ENCODE measurements at places on chromosomes 11 and 22. TPM values are rescaled to one million over a fixed set of nuclear protein-coding genes. Genes with fewer than 3 reads are reported as not detected.
A peak's percentile ranks its signal among the peaks of the same experiment; 100 is the strongest.

WNT11 gene
- total RNA-seq: 13.2 TPM

NRIP3 gene
- total RNA-seq: 3.2 TPM

DNA sequence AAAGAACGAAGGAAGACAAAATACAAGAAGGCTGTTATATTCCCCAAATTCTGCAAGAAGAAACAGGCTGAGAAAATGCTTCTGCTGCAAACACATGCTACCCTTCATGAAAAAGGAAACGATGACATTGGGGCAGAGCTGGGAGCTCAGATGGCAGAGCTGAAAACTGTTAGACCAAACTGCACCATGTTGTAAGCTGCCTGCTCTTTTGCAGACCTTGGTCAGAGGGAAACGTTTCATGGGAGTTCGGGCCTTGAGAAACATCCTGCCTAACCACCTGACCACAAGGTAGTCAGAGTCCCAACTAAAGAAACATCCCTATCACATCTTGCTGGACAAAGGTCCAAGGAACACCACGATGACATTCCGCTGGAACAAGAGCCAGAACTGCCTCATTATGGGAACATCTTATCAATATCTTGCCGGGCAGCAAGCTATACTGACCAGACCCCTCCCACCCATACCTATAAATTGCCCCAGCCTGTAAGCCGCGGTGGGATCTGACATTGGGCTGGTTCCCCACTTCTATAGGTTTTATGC, 110.7 kb upstream of the CTSC start:
- DNase-seq: no peak

DNA sequence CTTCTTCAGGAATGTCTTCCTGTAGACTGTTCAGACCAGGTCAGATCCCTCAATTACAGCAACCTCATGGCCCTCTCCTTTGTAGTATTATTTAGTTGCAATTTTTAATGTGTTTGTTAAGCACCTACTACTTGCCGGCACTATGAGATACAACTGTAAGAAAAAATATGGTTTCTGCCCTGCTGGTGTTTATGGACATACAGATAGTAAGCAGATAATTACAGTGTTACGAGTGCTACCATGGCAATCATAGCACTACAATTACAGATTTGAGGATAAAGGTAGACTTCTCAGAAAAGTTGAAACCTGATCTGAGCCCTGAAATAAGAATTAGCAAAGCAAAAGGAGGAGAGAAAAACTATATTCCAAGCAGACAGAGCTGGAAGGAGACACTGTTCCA, 2.8 kb downstream of the LRRC51 start:
- DNase-seq: no peak

OLFML1 gene
- total RNA-seq: 9.3 TPM

DNA sequence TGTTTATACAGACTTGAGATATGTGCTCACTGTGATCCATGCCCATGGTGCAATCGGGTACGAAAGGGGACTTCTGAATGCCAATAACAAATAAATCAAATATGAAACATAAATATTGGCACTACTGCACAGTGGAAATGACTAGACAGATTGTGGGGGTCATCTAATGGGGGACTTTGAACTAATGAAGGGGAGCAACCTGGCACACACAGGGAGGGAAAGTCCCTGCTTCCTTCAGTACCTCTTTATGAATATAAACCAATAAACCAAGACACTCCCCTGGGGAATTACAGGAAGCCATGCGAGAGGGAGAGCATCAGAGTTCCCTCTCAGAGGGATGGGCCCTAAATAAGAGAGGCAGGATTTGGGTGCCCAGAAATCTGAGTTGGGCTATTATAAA, 21.1 kb downstream of the MIF start:
- peak; percentile 5 for DNase-seq

DNA sequence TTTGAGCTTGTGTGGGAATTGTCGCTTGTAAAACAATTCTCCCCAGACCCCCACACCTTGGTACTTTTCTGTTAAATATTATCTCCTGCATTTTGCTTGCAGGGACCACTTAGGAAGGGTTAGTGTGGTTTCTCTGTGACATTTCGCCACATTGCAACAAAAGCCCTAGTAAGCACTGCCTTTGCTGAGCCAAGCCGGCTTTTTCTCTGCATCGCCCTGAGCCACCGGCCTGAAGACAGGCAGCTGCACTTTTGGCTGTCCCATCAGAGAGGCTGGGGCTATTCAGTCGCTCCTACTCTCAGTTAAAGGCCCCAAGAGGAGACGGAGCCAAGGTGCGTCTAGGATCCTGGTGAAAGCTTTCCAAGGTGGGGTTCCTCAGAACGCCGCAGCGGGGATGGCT, 5.7 kb downstream of the MPPED1 start:
- DNase-seq: no peak

- DNase-seq: no peak
Observed at GRCh38 chr22:47128622-47129215, 366.3 kb downstream of the TBC1D22A start.

- no peak for DNase-seq
Observed at GRCh38 chr11:2525941-2526807, 81.4 kb downstream of the KCNQ1 start.

DNA sequence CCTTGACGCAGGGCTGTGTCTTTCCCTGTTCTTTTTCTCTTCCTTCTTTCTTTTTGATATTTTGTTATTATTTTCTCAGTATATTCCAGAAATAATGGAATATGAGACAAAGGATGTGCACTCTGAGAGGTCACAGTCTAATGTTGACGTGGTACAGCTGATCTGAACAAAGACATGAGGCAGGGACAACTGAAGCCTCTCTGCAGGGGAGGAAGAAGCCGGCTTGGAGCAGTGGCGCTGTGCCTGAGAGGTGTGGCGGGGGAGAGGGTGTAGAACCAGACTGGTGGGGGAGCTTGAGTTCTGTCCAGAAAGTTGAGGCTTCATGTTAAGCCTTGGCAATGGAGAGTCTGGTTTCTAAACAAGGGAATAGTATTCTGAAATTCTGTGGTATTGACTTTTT, 34.7 kb downstream of the ADAMTS15 start:
- DNase-seq: no peak

- DNase-seq: no peak
Observed at GRCh38 chr11:23573429-23573828, 713.2 kb upstream of the CCDC179 start.

- no peak for DNase-seq
Observed at GRCh38 chr11:78147807-78148206, 8.4 kb upstream of the ALG8 start.

GRCh38 chr11:109121173-109121932, 300.6 kb upstream of the C11orf87 start:
- DNase-seq: no peak

KCNJ1 gene
- total RNA-seq: not detected

GSTP1 gene
- total RNA-seq: 1,040 TPM

DNA sequence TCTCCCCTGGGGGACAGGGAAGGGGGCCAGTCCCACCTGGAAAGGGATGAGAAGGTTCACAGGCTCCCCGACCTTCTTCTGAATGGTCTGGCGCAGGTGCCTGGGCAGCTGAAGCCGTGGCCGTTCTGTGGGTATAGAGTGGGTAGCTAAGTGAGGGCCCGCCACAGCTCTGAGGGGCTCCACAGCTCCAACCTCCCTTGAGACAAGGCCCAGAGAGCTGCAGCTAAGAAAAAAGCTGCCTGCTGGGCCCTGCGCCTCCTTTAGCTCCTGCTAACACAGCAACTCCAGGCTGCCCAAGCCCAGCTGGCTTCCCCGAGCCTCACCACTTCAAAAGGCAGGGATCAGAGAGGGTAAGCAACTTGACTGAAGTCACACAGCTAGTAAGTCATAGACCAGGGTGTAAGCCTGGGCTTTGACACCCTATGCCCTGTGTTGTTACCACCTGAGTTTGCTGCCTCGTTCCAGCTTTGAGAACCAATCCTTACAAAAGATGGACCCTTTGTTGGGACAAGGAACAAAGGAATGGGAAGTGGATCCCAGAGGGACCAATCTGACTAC, 18.5 kb downstream of the MYBPC3 start:
- DNase-seq: no peak

GRCh38 chr22:45469281-45470073, 33.2 kb upstream of the FBLN1 start:
- no peak for DNase-seq

DNA sequence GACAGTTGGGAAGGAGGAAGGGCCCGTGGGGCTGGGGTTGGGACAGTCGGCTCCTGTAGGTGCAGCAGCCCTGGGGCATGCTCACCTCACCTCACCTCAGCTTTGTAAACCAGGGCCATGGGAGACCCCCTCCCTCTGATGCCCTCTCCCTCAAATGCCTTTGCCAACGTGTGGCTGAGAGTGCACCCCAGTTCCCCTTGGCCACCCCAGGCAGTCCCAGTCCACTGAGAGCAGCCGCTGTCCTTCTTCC, 4.2 kb upstream of the NEAT1 start:
- DNase-seq: no peak

GRCh38 chr11:103585911-103586310, 450.5 kb upstream of the DDI1 start:
- DNase-seq: no peak

- DNase-seq: peak; percentile 7
Observed at GRCh38 chr22:46734830-46735453, 3.1 kb downstream of the CERK start.
